ENCODE measurements at places on chromosomes 5 and 9.

DNA sequence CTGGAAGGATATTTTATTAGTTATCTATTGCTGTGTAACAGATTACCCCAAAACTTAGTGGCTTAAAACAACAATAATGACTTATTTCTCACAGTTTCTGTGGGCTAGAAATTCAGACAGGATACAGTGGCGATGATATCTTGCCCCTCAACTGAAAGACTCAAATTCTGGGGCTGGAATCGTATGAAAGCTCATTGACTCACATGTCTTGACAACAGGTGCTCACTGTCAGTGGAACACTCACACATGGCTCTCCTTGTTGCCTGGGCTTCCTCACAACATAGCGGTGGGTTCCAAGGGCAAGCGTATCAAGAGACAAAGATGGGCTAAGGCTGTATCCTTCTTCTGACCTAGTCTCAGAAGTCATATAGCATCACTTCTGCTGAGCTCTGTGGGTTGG is 3.7 kb upstream of the GNPDA1 start:
- no peak for DNase-seq

GRCh38 chr5:158559066-158559465 is 540.6 kb downstream of the EBF1 start:
- no peak for DNase-seq

DNA sequence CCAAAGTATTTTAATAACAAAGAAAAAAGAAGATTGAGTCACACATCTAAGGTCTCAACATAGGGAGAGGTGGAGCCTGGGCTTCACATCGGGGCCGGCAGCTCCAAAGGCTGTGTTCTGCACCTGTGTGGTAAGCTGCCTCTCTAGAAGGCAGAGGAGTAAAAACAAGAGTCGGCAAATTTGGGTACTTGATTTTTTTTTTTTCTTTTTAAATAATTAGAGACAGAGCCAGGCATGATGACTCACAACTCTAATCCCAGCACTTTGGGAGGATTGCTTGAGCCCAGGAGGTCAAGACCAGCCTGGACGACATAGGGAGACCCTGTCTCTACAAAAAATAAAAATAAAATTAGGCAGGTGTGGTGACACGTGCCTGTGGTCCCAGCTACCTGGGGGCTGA is 4.7 kb downstream of the URM1 start:
- no peak for DNase-seq

GRCh38 chr9:33044677-33045282 is 19.7 kb downstream of the DNAJA1 start:
- DNase-seq: peak; percentile 33

- peak; percentile 19 for DNase-seq
These were observed at the start of gene CCNJL for GRCh38 chr5:160312134-160312959. TSS of gene CCNJL (minus strand) at chr5:160312564. CDS start at chr5:160311923, 641 bp downstream.

- DNase-seq: no peak
These were observed 103.7 kb downstream of the CMYA5 start for GRCh38 chr5:79793304-79793703.

GRCh38 chr5:54959673-54960418 is 25.5 kb downstream of the ESM1 start:
- peak; percentile 18 for DNase-seq

DNA sequence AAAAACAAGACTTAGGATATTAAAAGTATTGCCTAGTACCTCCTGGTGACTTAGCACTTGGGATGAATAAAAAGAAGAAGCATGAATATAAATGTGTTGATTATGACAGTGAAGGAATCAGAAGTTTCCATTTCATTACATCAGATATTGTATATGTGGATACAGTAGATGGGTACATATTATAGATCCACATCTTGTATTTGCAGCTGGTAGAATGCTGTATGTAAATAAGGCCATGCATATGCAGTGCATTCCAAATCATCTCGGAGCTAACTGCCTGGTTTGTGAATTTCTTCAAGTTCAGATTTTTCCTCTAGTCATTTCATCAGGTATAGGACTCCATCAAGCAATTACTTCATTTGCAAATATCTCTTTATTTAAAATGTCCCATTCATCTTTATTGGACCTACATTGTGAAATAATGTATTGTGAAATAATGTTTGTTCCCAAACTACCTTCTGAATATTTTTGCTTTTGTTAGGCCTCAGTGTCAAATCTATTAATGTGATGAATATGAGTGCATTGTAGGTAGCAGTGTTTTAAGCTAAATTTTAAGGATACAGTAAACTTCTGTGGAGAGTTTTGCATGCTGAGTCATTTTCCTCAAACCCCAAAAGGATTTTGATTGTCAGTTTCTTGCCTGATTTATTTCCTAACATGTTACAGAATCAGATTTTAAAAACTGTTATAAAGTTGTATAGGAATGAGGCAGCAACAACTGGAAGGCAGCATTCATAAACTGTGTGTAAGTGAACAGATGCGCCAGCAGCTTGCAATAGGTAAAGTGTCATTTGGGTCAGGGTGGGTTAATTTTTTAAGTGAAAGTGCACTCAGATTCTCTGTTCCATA is 370.8 kb upstream of the RIOK2 start:
- DNase-seq: no peak

Data from cardiac fibroblast (primary cell).